ENCODE measurements at places on chromosomes 2 and 18. TPM values are rescaled to one million over a fixed set of nuclear protein-coding genes. Genes with fewer than 3 reads are reported as not detected.
A peak's percentile ranks its signal among the peaks of the same experiment; 100 is the strongest.

GRCh38 chr2:239827523-239827890 lies 197.6 kb downstream of the NDUFA10 start:
- no peak for DNase-seq

GRCh38 chr18:63321291-63321690 lies 1.7 kb upstream of the BCL2 start:
- DNase-seq, result no peak

DNA sequence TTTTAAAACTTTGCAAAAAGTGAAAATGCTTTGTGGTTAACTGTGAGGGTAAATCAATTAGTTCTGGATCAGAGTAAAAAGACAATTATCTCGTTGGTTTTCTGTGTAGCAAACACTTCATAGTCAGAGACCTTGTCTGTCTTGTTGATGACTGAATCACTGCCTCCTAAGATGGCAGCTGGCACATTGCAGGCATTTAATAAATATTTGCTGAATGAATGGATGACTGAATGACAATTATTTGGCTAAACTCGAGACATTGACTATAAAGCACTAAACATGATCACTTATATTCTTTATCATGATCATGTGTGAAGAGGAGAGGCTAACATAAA lies 96.2 kb downstream of the MAIP1 start:
- DNase-seq, result no peak

The GPR35 gene
- 27.1 TPM for total RNA-seq

The CHMP1B gene
- 24.0 TPM for total RNA-seq

DNA sequence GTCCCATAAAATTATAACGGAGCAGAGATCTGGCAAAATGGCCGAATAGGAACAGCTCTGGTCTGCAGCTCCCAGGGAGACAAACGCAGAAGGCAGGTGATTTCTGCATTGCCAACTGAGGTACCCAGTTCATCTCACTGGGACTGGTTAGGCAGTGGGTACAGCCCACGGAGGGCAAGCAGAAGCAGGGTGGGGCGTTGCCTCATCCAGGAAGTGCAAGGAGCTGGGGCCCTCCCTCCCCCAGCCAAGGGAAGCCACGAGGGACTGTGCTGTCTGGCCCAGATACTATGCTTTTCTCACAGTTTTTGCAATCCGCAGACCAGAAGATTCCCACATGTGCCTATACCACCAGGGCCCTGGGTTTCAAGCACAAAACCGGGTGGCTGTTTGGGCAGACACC lies 22.8 kb downstream of the ICA1L start:
- DNase-seq, result no peak

- no peak for DNase-seq
Measured at GRCh38 chr2:234425639-234426603, 71.0 kb downstream of the ARL4C start.

The HYCC2 gene
- 21.5 TPM for total RNA-seq

The GALNT3 gene
- 0.29 TPM for total RNA-seq

GRCh38 chr2:113857464-113857863 lies 32.4 kb upstream of the ACTR3 start:
- no peak for DNase-seq

DNA sequence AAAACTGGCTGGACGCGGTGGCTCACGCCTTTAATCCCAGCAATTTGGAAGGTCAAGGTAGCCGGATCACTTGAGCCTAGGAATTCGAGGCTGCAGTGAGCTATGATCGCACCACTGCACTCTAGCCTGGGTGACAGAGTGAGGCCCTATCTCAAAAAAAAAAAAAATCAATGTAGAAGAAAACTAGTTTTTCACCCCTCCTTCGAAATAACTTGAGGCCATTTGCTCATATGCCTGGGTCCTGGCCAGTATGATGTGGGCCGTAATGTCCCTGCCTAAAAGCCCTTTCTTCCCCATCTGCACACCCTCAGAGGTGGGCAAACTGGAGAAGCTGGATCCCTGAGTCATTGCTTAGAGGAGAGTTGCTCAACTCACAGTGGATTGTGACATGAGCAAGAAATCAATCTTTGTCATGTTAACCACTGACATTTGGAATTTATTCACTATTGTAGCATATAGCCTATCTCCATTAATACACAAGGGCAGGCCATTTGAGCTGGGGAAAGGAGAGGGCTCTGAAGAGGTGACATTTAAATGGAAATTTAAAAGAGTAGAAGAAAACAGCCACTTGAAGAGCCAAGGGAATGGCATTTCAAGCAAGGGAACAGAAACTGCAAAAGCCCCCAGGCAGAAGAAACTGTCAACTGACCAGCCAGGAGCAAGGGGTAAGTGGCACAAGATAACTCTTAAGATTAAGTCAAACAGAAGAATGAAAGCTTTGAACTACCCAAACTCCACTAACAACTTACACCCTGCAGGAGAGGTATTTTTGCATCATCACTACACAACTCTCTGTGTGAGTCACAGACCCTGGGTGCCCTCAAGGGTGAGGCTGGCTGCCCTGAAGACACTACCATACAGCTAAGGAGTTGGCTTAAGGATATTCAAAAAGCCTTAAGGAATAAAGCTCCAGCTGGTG lies 7.6 kb upstream of the METTL21A start:
- peak; percentile 69 for DNase-seq

GRCh38 chr2:44163777-44164176 lies 4.9 kb upstream of the PPM1B start:
- no peak for DNase-seq

GRCh38 chr18:75624869-75625268 lies 197.4 kb upstream of the SMIM21 start:
- no peak for DNase-seq

DNA sequence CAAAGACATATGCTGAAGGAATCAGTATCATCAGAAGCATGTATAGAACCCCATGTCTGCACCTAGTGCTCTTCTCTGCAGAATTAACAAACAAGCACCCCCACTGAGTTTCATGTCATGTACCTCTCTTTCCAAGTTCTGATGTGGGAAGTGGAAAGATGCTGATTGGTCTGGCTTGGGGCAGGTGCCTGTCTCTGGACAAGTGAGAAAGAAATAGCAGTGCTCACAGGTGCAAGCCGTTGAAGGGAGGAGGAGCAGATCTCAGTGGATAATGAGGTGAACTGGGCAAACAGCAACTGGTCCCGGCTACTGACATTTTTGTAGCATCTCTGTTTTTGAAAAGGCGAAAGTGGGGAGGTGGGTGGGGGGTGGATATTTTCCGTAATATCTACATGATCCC lies 17.5 kb upstream of the ACVR1 start:
- DNase-seq, result no peak

DNA sequence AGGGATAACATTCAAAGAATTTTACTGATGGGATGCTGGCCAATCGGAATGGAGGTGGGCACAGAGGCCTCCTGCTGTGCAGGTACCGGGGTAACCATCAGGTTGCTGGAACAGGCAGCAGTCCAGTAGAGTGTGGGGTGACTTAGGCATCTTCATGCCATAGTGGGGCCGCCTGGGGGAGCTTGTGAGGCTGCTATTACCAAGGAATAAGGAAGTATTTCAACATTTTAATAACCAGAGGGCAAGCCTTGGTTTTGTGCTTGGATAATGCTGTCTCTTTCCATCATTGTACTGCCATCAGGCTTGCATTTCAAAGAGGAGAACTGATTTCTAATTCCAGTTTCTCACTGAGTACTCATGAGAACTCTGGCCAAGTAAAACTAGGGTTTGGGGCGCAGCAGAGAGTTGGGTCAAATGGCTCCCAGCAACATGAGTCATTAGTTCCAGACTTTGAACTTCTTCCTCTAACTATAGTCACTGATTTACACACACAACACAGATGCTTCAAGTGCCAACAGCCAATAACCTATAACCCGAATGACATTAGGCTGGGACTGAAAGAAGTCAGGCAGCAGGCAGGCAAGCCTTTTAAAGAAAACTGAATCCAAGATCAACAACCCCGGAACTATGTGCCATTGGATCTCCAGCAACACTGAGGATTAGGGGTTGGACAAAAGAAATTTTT lies 56.1 kb upstream of the FHL2 start:
- DNase-seq, result peak; percentile 55

DNA sequence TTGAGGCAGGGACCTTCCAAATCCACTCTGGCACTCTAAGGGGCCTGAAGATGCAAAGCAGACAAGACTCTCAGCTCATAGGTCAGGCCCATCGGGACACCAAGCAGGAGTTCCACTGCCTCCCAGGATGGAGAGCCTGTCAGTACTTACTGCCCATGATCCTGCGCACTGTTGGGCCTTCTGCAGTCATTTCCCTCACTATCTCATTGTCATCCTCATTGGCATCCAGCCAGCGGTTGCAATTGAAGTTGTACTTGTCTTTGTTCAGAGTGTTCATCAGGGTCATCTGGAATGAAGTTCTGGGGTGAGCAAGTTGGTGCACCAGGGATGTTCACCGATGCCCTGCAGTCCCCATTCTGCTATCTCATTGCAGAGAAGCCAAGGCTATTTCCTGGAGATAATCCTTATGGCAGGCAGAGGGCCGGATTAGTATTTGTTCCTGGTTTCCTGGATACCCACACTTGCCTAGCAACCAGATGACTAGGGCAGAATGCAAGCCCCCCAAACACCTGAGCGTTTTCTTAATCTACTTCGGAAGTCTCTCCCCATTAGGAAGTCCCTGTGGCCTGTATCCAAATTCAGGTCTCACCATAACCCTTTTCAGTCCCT lies 65.1 kb downstream of the LOXHD1 start:
- DNase-seq, result peak; percentile 13

The TNFRSF11A gene
- total RNA-seq, result 3.6 TPM

Data from HepG2 (cell line).